ENCODE measurements at places on chromosomes 11 and 22.

DNA sequence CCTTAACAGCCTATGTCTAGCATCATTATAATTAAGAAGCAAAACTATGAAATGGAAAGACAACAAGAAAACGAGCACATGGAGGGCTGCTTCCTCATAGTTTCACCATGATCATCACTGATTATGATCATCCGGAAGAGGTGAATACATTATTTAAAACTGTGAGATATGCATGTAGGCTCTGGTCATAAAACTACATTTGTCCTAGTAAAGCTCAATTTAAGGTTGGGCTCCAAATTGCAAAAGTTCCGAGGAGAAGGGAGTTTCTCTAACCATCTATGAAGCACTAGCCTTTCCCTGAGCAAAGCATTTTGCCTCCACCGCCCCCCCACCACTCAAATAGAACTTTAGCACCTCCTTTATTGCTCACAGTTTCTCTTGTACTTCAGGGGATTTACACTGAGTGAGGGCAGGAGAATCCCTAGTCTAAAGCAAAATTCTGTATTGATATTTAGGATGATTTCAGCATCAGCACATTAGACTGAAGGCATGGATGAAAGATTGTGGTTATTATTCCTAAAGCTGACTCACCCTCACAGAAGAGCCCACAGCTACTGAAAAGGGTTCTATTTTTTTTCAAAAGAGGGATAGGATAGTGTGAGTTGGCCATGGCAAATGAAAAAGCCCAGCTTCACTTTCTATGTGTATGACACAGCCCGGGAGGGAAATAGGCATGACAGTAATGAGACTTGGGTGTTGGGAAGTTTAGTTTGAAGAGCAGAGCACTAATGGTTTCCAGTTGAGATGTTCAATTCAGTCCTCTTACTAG is 203.4 kb downstream of the CADM1 start:
- no peak for DNase-seq

DNA sequence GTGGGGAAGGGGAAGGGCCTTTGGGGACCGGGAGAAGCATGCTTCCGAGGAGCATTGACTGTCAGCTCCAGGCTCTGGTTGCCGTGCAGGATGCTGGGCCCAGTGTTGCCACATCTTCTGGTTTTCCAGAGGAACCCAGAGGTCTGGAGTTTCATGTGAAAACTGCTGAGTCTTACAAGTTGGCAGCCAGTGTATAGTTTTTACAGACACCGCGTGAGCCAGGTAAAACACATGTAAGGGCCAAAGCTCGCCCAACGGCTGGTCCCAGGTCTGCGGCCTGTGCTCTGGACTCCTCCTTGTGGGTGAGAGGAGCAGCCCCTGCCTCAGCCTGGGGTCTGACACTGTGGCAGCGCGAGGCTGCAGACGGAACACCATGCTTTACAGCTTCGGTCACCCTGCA is 18.4 kb upstream of the SORL1-AS1 start:
- DNase-seq = no peak

DNA sequence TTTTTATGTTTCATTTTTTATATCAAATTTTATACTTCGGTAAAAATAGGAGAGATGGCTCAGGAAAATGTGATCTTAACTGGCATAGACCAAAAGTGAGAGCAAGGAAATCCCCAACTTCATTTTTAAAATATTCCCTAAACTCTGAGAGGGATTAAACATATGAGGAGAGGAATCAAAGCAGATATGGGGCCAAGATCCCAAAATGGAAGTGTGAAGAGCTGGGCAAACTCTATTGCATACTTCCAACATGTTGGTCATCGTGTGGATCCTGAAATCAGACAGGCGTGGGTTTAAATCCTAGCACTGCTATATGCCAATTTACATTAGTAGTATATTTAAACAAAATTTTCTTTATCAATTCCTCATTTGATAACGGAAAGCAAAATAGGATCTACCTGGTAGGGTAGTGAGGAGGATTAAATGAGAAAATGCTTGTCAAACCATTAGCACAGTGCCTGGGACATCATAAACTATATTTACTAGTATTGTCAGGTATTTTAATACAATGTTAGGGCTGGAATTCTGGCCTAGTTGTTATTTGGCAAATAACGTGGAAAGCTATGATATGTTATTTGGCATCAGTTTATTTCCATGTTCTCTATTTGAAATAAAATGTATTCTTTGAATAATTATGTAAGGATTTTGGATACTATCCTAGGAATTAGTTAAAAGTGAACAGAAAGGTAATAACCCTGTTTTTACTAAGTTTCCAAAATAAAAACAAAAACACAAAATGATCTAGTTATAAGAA is 392.8 kb upstream of the CCDC90B start:
- no peak for DNase-seq

GRCh38 chr11:132803436-132803835 is 728.9 kb downstream of the OPCML start:
- no peak for DNase-seq

GRCh38 chr11:87230995-87231394 is 193.3 kb downstream of the TMEM135 start:
- no peak for DNase-seq

All from anterior cingulate cortex (tissue), 58 donors.